Mucosa of descending colon (tissue), 3 donors: ENCODE measurements at places on chromosomes 2 and 18. TPM values are rescaled to one million over a fixed set of nuclear protein-coding genes. Genes with fewer than 3 reads are reported as not detected.

The IL1RN gene
- total RNA-seq: 0.76 TPM

The E2F6 gene
- 4.3 TPM for total RNA-seq

The ACKR3 gene
- total RNA-seq: 8.0 TPM

The SFXN5 gene
- total RNA-seq: 27.5 TPM

The CHN1 gene
- total RNA-seq: 3.9 TPM

The CNDP1 gene
- total RNA-seq: 0.19 TPM

The ERICH2 gene
- total RNA-seq: not detected

The CAVIN2 gene
- 13.7 TPM for total RNA-seq

The SCN2A gene
- total RNA-seq: 0.23 TPM

The FEV gene
- total RNA-seq: 0.63 TPM

DNA sequence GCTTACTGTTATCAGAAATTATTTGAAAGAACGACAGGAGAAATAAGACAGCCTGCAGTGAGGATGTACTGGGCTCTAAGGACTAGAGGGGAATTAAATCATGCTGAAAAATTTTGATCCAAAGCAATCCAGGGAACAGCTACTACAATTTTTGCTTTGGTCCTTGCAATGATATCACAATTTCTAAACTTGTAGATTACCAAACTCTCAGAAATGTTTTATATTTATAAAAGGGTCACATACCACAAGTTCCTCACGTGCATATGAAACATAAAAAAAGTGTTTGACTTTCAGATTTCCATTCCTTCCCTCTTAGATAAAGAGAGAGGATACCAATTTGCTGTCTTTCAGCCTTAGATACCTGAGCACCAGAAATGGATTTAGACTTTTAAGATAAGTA lies 261.2 kb downstream of the STK39 start:
- DNase-seq: no peak

- DNase-seq: no peak
Observed at GRCh38 chr2:177649568-177650518, 257.3 kb downstream of the AGPS start.

GRCh38 chr18:50879302-50880118 lies 592 bp downstream of the ME2 start:
- DNase-seq: no peak

DNA sequence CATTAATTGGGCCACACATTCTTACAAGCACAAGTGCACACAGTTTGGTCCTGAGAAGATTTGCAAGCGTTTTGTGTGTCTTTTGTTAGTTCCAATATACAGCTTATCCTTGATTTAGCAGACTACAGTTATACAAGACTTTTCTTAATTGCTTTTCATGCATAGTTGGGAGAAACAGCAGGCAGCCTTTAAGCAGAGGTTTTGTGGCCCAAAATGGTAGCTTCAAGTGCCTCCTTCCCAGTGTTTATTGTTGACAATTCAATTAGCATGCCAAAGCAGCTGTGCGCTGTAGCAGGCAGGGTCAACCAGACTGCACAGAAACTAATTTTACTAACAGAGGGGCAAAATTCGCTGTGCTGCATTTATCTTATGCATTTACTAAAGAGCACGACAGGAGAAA lies 47.5 kb downstream of the FRZB start:
- no peak for DNase-seq

DNA sequence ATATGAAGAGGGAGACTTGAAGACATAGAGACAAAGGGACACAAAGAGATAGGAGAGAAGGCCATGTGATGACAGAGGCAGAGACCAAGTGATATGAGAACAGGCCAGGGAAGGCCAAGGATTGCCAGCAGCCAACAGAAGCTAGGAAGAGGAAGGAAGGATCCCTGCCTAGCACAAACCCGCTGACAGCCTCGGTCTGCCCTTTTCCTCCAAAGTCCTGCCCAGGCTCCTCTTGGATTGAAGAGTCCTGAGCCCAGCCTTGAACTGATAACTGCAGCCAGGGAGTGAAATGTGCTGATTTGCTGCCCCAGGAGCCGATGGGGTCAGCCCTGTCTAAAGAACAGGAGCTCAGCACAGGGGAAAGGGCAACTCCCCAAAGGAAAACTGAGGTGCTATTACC lies 76.6 kb downstream of the MCFD2 start:
- DNase-seq: no peak

GRCh38 chr2:58913082-58913726 lies 672.1 kb upstream of the FANCL start:
- DNase-seq: no peak

GRCh38 chr18:79784965-79785770 lies 12.6 kb upstream of the KCNG2 start:
- DNase-seq: no peak

- no peak for DNase-seq
Observed at GRCh38 chr2:124834331-124834730, 809.2 kb downstream of the CNTNAP5 start.

DNA sequence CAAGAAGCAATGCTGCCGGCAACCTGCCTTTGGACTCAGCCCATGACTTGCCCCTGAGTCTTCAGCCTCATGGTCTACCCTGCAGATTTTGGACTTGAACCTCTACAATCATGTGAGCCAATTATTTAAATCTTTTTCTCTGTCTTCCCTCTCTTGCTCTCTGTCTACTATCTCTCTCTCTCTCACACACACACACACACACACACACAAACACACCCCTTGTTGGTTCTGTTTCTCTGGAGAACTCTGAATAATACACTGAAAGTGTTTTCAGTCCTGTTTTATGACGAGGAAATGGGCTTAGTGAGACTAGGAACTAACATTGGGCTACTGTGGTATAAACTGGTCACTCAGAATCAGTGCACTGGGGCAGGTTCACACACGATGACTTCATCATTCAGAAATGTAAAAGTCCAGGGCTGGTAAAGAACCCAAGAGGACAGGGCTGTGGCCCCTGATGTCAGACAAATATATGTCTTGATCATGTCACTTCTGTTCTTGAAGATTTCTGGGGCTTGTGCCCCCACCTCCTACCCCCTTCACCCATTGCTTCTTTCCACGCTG lies 266.1 kb upstream of the SIX2 start:
- no peak for DNase-seq

DNA sequence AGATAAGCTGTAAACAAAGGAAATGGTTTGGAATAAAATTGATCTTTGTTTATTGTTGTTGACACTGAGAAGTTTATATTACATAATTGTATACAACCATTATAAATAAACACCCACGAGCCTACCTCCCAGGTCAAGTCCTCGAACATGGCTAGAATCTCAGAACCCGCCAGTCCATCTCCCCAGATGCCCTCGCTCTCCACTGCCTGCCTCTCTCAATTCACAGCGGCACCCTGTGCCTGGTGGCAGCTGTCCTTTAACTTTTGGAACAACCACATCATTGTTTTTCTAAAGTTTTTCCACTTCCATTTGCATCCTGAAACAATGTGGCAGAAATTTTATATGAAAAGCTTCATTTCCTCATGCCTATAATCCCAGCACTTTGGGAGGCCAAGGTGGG lies 52.2 kb upstream of the OTOS start:
- no peak for DNase-seq

GRCh38 chr2:29025711-29026110 lies 44.6 kb downstream of the TOGARAM2 start:
- no peak for DNase-seq

DNA sequence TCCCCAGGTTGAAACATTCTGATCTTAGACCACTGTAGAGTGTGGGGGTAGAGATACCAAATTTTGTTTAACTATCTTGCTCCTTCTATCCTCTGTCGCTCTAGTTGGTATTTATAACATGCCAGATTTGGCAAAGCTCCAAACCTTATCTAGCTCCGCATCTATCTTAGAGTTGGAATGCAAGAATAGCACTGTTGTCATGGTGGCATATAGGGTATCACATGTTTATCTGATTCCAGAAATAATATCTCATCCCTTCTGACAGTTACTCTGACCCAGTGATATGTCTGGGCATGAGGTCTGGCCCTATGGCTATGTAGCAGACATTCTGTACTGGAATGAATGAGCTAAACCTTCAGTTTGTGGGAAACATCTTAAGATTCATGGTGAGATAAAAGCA lies 51.7 kb downstream of the CABYR start:
- no peak for DNase-seq

DNA sequence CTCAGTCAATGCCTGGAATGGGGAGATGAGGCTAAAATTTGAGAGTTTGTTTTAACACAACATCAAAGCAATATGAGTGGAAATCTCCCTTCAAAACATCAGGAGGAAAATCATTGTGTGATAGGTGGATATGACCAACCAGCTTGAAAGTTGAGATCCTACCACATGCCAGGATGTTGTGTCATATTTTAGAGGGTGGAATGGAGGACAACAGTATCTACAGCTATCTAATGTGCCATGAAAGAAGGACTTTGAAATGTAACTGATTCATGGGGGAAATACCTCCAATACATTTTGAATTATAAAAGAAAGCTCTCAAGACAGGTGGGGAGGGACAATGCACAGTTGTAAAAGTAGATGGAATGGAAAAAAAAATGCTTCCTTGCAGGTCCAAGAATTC lies 87.8 kb downstream of the SP100 start:
- no peak for DNase-seq

- DNase-seq: no peak
Observed at GRCh38 chr2:23791030-23791429, 135.9 kb downstream of the ATAD2B start.

GRCh38 chr2:29892585-29893259 lies 28.7 kb downstream of the ALK start:
- no peak for DNase-seq

- no peak for DNase-seq
Observed at GRCh38 chr2:157611726-157612125, 16.9 kb downstream of the ACVR1C start.

- DNase-seq: peak; percentile 71
Observed at GRCh38 chr2:64838817-64839216, 150.4 kb upstream of the SLC1A4 start.

DNA sequence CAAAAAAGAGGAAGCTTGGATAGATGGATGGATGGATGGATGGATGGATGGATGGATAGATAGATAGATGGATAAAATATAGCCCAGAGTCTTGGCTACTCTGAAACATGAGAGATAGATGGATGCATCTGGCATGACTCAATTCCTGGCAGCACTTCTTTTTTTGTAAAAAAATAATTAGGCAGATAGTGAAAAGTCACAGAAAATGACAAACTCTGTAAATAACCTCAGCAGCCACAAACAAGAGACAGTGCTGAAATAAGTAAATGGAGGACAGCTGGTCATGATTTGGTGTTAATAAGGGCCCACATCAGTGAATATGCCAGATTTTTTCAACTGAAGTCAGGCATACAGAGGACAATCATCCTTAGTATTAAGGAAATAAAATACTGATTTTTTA lies 585.0 kb upstream of the GCFC2 start:
- DNase-seq: no peak

GRCh38 chr2:199488772-199489400 lies 31.1 kb upstream of the SATB2 start:
- peak; percentile 69 for DNase-seq

- no peak for DNase-seq
Observed at GRCh38 chr2:238091436-238092060, 8.6 kb upstream of the ESPNL start.
